ENCODE measurements at places on chromosomes 5 and 9.

DNA sequence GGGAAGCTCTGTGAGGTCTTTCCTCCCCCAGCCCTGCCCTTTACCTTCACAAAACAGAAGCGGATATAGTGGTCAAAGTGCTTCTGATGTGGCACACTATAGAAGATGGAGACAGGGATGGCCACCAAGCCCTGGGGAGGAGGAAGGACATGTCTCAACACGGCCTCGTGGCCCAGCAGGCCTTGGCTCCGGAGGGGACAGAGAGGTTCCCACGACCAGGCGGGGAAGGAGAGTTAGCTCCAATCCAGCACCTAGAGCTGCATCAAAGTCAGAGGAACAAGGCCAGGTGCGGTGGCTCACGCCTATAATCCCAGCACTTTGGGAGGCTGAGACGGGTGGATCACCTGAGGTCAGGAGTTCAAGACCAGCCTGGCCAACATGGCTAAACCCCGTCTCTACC is 4.1 kb upstream of the SPOUT1 start:
- no peak for DNase-seq

- no peak for DNase-seq
Observed at GRCh38 chr9:108271646-108272348, 584.0 kb downstream of the ACTL7B start.

DNA sequence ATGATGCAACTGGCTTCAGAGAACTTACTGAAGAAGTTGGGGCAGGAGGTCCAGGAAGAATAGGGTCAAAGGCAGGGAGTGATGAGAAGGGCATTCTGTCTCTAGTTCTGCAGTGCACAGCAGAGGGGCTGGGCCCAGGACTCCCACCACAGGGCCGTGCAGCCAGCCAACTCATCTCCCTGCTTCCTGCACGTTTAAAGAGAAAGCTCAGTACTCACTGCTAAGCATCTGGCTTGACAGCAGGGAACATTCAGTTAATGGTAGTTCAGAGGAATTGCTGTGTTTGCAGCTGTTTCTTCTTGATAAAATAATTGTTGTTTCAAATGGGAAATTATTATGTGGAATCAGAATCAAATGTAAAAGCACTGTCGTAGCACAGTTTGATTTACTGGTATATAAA is 25.6 kb upstream of the SCAMP1 start:
- no peak for DNase-seq

DNA sequence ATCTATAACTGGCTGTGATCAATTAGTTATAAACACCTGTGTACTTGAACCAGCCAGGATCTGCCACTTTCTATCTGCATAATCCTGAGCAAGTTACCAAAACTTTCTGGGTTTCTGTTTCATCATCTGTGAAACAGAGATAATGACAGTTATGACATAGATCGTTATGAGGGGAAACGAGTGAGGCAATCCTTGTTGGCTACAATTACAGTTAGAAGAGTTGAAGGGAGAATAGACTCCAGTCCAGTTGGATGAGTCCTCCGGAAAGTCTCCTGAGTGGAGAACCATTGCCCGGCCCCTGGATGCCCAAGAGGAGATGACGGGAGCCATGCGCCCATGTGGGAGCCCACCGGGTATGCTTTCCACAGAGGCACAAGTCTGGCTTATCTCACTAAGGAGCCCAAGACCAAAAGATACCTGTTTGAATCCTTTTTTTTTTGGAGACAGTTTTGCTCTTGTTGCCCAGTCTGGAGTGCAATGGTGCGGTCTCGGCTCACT is 4.5 kb downstream of the PDE6A start:
- DNase-seq, result no peak

DNA sequence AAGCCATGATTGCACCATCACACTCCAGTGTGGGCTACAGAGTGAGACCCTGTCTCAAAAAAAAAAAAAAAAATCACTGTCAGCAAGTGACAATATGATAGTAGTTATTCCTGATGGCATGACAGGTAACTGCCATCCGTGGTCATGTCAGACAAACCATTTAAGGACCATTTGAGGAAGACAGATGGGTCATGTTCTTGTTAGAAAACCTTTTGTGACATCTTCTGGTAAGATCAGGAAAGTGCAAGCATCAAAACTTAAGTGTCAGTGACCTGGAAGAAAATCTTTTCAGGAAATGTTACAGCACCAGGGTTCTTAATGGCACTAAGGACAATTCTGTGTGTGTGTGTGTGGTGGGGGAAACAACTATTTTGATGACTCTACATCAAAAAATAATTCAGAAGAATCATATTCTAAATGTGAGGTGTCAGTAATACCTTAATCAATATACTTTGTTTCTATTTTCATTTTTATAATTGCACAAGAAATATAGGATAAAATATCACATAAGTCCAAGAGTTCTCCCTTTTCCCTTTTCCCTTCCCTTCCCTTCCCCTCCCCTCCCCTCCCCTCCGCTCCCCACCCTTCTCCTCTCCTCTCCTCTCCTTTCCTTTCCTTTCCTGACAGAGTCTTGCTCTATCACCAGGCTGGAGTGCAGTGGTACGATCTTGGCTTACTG is 17.8 kb downstream of the SLC38A9 start:
- DNase-seq, result no peak

DNA sequence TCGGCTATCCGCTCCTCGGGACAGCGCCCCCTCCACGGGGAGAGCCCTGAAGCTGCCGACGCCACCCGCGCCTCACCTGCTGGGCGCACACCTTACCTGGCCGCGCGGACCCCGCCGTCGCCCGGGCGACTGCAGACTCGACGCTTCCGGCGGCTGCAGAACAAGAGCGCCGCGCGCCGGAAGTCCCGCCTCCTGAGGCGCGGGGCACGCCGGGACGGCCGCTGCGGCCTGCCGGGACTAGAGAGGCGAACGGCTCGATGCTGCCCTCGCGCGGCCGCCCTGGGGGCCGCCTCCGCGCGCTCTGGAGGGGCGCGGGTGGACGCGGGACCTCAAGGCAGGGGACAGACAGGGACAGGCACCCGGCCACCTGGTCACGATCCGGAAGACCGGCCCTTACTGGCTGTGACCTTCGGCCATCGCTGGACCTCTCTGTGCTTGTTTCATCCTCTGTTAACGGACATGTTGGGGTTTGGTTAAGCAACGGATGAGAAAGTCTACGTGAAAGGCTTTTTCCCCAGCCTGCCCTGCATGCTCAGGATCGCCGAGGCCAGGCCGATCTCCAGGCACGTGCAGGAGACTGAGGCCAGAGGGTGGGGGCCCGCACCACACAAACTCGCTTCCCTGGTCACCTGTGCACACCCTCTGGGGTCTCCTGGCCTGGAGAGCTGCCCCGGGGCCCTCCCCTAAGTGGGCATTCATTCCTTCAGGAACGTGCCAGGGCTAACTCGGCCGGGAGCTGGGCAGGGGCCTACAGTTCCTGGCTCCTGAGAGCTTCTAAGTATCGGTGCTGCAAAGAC is at the start of gene SNAPC4:
Gene SNAPC4, minus strand, starts transcription at position 133 of the 797 bp plus-strand sequence. CDS start 1,742 bp downstream, outside the sequence.
- DNase-seq, result peak; percentile 86

DNA sequence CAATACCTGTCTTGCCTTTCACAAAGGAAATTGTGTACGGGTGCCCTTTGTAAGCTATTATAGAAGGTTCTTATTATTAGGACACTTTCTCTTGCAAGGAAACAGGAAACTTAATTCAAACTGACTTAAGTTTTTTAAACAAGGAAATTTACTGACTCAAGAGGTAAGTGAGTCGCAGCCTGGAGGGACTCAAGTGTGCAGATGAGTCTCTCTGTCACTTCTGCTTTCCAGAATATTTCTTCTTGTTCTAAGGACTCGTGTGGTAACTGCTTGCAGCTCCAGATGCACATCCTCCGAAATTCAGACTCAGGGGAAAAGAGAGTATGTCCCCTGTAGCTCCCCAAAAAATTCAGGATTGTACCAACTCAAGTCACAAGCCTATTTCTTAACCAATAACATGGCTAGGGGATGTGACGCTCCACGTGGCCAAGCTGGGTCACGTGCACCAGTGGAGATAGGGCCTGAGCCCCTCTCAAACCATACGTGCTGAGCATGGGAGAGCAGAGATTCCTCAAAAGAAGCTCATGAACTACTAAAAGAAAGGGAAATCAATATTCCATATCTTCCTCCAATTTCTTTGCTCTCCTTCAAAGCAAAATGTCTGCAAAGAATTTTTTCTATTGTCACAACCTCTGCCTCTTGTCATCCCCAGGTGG is 49.2 kb upstream of the ERCC6L2 start:
- DNase-seq, result no peak

DNA sequence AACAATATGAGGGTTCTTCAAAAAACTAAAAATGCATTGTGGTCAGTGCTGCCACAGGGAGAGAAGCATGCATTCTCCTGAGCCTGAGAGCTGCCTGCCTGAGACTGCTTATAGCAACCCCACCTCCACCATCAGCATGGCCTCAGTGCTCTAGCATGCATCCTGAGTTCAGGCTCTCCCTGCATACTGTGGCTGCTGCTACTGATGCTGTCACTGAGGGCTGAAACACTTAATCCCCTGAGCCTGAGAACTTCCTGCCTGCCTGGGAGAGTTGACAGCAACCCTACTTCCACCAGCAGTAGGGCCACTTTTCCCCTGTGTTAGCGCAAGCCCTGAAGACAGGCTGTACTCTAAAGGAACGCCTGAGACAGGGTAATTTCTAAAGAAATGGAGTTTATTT is 206.0 kb downstream of the FBXO4 start:
- DNase-seq, result no peak

- DNase-seq, result no peak
Observed at GRCh38 chr5:9182899-9183695, 362.8 kb downstream of the SEMA5A start.

DNA sequence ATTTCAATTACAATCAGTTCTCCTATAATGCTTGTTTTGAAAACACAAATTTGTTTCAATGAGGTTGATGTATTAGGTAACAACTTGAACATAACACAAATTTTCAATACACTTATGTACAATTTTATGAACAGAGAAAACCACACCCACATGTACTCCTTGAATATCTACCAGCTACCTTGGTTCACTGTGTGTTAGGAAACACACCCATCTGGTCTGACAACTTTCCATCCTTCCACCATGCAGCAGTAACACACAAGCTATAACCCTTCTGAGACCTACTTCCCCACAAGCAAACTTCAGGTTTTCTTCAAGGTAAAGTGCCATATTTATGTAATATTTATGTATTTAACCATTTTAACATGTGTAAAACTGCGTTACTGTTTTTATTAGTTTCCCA is 36.4 kb upstream of the UBQLN1 start:
- no peak for DNase-seq

DNA sequence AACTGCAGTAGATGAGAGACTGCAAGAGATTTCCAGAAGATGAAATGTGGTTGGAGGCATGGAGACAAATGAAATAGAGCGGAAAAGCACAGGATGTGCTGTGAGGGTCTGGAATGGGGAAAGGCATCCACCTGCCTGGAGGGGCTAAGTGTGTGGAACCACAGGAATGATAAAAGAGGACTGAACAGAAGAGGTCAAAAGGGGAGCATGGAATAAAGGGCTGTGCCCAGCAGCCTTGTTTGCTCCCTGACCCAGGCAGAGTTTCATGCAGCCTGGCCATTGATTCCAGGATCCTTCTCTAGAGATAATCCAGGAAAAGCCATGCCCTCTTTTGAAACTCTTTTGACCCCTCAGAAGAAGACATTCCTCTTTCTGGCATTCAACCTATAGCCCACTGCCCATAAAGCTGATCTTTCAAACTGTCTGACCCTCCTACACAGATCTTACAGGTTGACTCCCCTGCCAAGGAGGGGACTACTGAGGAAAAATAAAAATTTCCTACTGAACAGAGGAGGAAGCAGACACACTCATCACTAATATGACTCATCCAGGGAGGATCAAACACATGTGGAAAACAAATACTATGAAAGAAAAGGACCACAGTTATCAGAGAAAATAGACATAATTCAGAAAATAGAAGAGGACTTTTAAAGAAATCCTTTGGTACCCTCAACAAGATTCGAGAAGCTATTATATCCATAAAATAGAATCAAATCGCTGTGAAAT is 273.5 kb upstream of the PCSK5 start:
- no peak for DNase-seq

GRCh38 chr5:132238901-132239500 is 11.3 kb upstream of the P4HA2 start:
- no peak for DNase-seq

DNA sequence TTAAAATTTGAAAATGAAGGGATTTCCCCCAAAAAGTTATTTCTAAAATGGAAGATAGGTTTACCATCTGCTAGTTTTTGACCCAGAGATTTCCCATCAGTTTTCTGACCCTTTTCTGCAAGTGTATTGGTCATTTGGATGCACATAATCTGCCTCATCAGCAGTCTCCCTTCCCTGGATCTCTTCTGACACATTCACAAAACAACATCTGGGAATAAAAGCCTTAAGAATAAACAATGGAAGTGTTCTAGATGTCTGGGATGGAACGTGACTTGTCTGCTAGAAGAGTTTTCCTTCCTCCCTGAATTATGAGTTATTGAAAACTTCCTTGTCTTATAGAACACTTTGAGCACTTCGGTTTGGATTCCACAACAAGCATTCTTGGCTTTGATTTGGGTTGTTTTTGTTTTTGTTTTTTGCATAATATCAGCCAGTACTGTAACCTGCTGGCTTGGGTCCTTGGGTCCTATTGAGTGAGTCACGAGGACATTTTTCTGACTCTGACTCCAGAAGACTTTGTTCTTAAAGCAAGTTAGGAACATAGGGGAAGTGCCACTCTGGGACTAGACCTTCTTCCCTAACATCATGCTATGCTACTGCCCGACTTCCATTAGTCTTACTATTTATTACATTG is 18.2 kb upstream of the ESM1 start:
- no peak for DNase-seq

DNA sequence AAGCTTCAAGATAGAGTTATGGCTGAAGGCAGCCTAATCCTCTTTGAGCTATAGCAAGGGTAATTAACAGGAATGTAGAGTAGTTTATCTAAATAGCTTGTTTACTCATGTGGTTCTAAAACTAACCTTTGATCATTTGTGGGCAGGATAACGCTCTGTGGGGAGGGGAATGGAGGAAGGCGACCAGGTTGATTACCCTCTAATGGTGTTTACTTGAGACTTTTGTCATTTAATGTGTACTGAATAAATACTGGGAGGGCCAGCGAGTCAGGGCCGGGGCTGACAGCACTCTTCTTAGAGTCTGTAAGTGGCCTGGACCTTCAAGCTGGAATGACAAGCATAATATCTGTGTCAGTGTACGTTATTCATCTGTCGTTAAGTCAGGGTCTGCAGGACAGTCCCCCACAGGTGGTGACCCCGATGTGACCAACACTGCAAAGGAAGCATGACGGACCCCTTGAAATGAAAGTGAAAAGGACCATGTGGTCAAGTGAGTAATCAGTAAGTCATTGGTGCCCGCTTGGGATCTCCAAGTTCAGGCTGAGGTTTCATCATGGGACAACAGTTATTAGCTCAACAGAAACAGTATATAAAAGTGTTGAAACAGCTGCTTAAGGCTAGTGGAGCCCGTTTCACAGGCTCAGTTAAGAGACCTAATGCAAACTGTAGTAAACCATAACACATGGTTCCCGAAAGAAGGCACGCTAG is 162.6 kb downstream of the CPLANE1 start:
- no peak for DNase-seq

DNA sequence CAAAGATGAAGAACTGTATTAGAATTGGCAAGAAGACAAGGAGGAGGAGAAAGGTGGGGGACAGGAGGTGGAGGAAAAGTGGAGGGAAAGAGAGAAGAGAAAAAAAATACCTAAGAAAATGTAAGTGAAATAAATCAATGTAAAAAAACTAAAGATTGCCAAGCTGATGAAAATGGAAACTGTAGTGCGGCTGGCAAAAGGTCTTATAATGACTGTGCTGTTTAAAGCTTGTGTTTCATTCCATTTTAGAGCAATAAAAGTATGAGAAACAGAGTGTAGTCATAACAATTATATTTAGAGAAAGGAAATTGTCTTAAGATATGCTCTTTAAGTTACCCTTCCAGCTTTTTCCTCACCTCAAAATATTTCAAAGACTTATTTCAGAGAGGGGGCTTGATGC is 670.5 kb upstream of the SEMA6A start:
- no peak for DNase-seq

Data from T-helper 17 cell (primary cell).